ENCODE measurements at places on chromosomes 7 and 10.

- H3K27me3 ChIP-seq: no peaks in the 10 kb centered on the region
- peak; percentile 5 for DNase-seq
- H3K4me3 ChIP-seq: no peak overlapping the region
- peaks cover 5% of the 10 kb centered on the region for H3K4me1 ChIP-seq
- no peak overlapping the region for H3K27ac ChIP-seq
Measured at GRCh38 chr7:19754521-19755116, 18.8 kb downstream of the TMEM196 start.

GRCh38 chr7:29345590-29345989, 151.0 kb downstream of the CHN2 start:
- H3K27ac ChIP-seq: no peak overlapping the region
- H3K36me3 ChIP-seq: no peaks in the 10 kb centered on the region
- no peak overlapping the region for H3K4me3 ChIP-seq
- H3K27me3 ChIP-seq: no peaks in the 10 kb centered on the region
- no peak for DNase-seq

DNA sequence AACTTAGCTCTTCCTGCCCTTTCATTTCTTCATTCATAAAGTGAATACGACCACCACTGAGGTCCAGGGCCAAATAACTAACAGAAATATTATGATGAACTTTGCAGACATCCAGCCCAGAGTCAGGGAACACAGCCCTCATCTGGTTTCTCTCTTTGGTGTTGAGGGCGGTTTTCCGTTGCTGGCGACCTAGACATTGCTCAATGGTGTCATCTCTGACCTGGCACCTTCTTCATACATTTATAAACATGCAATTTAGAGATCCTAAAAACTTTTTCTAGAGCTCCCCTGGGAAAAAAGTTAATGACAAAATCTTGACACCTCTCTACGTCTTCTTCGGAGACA, 324 bp upstream of the TET1 start:
- H3K4me3 ChIP-seq: peak overlapping the region; percentile 81
- DNase-seq: no peak
- peaks cover 42% of the 10 kb centered on the region for H3K4me1 ChIP-seq

DNA sequence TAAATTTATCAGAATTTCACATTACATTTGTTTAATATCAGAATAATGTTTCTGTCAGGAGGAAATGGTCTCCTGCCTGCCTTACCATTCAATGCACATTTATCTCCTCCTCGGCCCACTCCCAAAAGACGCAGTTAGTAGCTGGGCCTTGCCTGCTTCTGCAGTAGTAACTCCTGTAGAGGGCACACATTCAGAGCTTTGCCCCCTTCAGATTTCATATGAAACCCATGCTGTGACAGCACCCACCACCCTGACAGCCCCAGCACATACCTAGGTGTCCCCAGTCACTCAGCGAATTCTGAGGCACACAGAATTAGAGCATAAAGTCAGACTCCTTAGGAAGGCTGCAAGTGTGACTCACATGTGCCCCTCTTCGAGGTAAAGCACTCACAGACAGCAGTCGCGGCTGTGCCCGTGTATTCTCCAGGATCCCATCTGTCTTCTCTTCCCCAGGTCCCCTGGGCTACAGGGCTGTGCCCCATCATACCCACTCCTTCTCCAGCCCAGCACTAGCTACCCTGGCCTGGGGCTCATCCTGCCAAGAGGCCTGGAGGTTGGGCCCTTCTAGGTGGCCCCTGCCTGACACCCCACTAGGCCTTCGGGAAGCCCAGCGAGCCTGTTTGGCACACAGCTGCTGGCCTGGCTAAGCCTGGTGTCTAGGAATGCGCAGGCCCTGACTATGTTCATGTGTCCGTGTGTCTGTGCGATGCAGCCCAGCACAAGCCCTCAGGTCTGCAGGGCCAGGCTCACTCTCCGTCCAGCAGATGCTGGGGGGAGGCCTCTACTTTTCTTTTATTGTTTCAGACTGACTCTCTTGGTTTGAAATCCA, 4.7 kb upstream of the DEPP1 start:
- H3K27ac ChIP-seq: peak overlapping the region; percentile 62
- H3K36me3 ChIP-seq: no peaks in the 10 kb centered on the region
- no peak overlapping the region for H3K4me3 ChIP-seq
- peaks cover 38% of the 10 kb centered on the region for H3K4me1 ChIP-seq

DNA sequence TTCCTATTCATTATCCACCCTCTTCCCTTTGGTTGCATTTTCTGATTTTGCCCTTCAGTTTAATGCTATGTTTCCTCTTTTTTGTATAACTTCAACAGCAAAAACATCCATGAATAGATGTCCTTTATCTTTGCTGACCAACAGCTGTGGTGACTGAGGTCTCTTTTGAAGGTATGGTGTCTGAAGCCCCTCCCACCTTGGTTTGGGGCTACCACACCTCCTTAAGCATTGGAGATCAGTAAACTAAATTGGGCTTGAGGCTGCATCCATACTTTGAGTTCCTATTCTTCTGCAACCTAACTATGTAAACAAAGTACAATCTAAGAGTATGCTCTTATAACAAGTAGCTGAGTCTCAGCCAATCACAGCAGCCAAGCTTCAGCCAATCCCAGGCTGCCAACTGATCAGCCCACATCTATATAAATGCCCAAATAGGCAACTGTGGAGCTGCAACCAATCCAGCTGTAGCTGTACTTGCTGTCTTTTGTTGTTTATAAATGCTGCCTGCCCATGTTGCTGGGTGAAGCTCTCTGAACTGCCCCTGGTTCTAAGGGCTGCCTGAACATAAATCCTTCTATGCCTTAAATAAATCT, 69.4 kb upstream of the PDLIM1 start:
- no peak overlapping the region for H3K27ac ChIP-seq
- no peaks in the 10 kb centered on the region for H3K27me3 ChIP-seq
- H3K36me3 ChIP-seq: no peaks in the 10 kb centered on the region
- no peak overlapping the region for H3K4me3 ChIP-seq
- DNase-seq: no peak
- H3K4me1 ChIP-seq: peaks cover 17% of the 10 kb centered on the region
